Spinal cord (tissue), 10 donors: ENCODE measurements at places on chromosomes 12 and 14. TPM values are rescaled to one million over a fixed set of nuclear protein-coding genes. Genes with fewer than 3 reads are reported as not detected.

- DNase-seq: no peak
Observed at GRCh38 chr12:52992699-52993557, 13.3 kb upstream of the EIF4B start.

DNA sequence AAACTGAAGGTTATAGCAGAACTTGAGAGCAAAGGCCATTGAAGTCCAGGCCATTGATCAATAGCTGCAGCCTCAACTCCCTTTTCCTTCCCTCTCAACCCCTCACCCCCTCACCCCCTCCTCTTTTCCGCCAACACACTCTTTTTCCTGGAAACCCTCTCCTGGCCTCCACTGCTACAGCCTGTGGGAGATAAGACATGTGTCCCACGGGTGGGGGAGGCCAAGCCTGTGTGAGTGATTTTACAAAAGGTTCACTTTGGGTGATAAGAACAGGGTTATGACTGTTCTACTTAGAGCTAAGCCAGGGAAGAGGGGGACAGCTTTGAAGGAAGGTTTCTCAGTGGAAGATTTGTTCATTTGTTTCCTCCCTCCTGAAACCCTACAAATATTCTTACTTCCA, 9.2 kb upstream of the FGF23 start:
- no peak for DNase-seq

GRCh38 chr12:80701388-80701787, 6.0 kb upstream of the MYF6 start:
- no peak for DNase-seq

- DNase-seq: no peak
Observed at GRCh38 chr14:101228949-101229541, 325.5 kb upstream of the RTL1 start.

DNA sequence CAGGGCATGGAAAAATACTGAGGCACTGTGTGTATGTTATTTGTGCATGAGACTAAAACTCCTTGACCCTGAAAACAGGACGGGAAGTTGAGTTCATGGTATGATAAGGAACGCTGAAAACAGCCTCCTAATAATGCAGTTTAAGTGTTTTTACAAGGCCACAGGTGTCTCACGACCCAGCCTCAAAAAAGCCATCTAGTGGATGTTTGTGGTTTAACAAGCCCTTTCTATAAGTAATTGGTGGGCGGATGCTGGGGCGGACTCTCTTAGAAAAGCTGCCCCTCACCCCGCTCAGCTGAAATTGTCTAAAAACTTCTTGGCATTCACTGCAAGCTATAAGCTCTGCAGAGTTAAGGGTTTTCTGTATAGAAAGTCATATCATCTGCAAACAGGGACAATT, 184.5 kb downstream of the NUBPL start:
- no peak for DNase-seq

- no peak for DNase-seq
Observed at GRCh38 chr14:34628681-34629135, 1.2 kb downstream of the SNX6 start.

DNA sequence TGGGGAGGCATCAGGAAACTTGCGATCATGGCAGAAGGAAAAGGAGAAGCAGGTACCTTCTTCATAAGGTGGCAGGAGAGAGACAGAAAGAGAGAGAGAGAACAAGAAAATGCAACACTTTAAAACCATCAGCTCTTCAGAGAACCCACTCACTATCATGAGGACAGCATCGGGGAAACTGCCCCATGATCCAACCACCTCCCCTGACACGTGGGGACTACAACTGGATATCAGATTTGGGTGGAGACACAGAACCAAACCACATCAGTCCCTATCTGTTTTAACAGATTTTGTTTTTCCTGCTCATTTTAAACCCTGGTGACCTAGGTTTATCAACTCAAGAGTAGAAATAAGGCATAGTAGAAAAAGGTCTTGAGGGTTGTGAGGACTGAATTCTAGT, 210.1 kb upstream of the PLXNC1 start:
- no peak for DNase-seq

- DNase-seq: no peak
Observed at GRCh38 chr12:107650977-107651376, 34.6 kb upstream of the PWP1 start.

DNA sequence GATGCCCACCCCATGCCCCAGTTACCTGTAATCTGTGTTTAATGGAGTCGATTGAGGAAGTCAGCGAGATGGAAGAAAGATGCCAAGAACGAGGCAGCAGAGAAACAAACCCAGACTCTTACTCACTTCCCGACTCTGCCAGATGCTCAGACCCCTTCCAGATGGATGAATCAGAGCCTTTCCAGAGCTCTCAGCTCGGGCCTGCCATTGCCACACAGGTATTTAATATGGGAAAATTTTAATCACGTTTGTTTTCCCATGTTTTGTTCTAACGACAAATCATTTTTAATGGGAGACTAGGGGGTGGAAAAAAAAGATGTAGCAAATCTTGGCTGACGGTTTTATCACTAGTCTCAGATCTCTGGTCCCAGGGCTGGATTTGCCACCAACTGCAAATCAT, 72.5 kb upstream of the SRRM4 start:
- no peak for DNase-seq

- DNase-seq: no peak
Observed at GRCh38 chr14:22383515-22384166, 205.4 kb downstream of the DAD1 start.

The KCNC2 gene
- total RNA-seq: 23.2 TPM

The NCAPD2 gene
- 30.0 TPM for total RNA-seq

The RTL1 gene
- 0.44 TPM for total RNA-seq

The KRT71 gene
- not detected for total RNA-seq

The CACNA2D4 gene
- total RNA-seq: 1.8 TPM

The GPR84 gene
- 0.33 TPM for total RNA-seq

The PAPLN gene
- total RNA-seq: 69.3 TPM
